ENCODE measurements at places on chromosomes 4 and X.

GRCh38 chrX:13651150-13651549, 1.8 kb upstream of the TCEANC start:
- no peak for DNase-seq

DNA sequence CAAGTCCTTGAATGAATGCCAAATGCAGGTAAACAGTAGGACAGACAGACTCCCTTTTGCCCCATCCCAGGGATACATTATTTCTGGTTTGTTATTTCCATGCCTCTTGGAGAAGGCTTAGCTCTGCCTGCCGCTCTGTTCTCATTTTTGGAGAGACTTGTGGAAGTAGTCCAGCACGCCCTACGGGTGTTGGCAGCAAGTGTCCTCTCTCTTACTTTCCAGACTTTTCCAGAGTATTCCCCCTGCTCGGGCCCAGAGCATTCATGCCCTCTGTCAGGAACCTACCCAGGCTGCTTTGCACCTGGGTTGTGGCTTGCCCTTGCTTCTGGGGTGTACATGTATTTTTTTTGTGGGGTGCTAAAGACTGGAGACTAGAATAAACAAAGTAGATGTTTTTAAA, 15.3 kb downstream of the SLC34A2 start:
- DNase-seq: no peak

DNA sequence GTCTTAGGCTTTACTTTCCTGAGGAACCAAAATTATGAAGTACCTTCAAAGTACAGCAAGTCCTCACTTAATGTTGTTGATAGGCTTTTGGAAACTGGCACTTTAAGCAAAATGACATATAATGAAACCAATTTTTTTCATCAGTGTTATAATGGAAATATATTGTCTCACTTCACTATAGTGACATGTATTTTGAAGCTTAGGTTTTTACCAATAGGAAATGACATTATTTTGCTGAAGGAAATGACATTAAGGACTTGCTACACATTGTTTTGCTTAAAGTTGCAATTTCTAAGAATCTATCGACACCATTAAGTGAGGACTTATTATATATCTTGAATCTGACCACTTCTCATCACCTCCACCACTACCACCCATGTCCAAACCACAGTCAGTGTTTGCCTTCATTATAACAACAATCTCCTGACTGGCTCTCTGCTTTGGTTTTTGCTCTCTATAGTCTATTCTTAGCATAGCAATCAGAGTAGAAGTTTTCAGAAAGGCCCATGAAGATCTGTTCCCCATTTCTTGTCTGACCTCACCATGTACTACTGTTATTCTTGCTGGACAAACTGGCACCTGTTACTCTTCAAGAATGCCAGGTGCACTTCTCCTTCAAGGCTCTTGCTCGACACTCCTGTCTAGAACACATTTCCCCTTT, 311.2 kb downstream of the BMPR1B start:
- no peak for DNase-seq

- DNase-seq: no peak
Measured at GRCh38 chr4:96952610-96953009, 1112.7 kb downstream of the PDHA2 start.

GRCh38 chrX:143854006-143854405, 29.9 kb upstream of the UBE2NL start:
- DNase-seq: no peak

GRCh38 chrX:48591255-48591791, 6.0 kb upstream of the WDR13 start:
- no peak for DNase-seq

- DNase-seq: no peak
Measured at GRCh38 chr4:47551682-47552081, 66.6 kb downstream of the ATP10D start.

- DNase-seq: no peak
Measured at GRCh38 chr4:143215873-143216272, 31.2 kb downstream of the USP38 start.

DNA sequence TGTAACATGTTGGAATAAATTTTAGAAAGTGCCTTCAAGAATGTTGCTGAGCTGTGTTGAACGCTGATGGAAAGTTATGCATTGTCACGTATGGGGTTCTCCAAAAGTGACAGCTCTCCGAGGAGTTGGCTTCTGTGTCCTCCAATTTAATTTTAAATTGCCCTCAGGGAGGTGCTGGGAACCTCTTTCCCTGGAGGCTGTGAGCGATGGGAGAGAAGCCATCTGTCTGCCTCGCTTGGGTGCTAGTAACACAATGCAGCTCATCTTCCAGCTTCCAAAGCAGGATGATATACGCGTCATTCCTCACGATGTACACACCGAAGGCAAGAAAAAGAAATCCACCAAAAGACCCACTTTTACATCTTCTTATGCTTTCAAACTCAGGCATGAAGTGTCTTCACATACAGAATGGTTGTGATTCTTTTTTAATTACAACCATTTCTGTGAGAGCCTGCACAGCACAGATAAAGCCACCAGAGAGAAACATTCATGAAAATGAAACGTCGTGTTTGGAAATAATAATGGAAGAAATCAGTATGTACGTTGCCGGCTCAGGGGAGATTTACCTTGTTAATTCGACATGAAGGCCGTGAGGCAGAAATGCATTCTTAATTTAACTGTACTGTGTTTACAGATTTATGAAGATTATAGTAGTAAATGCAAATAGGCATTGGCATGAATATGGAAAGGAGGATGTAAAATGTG, 218.9 kb downstream of the ASMT start:
- DNase-seq: no peak

GRCh38 chr4:156896527-156896926, 75.1 kb downstream of the PDGFC start:
- DNase-seq: no peak

DNA sequence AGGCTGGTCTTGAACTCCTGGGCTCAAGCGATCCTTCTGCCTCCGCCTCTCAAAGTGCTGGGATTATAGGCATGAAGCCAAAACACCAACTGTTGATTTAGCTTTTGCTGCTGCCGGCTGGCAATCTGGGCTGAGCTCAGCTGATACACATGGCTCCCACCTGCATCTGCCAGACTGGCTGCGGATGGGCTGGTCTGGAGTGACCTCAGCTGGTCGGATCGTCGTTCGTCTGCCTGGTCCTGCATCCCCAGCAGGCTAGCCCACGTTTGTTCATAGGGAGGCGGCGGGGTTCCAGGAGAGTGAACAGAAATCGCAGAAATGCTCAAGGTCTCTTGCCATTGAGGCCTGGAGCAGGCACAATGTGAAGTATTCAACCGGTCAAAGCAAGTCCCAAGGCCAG, 74.4 kb upstream of the DDX3X start:
- no peak for DNase-seq

- DNase-seq: no peak
Measured at GRCh38 chr4:129474698-129475097, 378.7 kb downstream of the C4orf33 start.

DNA sequence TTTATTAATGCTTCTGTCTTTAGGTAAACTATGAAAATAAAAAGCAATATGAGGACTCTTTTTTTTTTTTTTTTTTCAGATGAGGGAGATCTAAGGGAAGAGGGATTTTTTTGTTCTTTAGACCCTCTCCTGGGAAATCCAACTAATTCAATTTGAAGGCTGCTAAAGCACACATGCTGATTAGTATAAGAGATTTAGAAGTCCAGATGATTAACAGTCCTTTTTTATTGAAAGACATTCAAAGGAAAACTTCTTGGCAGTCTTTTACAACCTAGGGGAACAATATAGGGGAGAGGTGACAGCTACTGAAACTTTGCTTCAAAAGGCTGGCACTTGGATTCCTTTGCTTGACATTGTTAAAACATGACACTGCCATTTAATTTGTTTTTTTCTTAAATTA, 602.5 kb downstream of the RAPGEF2 start:
- DNase-seq: no peak

- DNase-seq: peak; percentile 49
Measured at GRCh38 chrX:119503484-119503861, 35.2 kb downstream of the SLC25A5 start.

- DNase-seq: no peak
Measured at GRCh38 chr4:118910221-118910620, 21.6 kb downstream of the SYNPO2 start.

DNA sequence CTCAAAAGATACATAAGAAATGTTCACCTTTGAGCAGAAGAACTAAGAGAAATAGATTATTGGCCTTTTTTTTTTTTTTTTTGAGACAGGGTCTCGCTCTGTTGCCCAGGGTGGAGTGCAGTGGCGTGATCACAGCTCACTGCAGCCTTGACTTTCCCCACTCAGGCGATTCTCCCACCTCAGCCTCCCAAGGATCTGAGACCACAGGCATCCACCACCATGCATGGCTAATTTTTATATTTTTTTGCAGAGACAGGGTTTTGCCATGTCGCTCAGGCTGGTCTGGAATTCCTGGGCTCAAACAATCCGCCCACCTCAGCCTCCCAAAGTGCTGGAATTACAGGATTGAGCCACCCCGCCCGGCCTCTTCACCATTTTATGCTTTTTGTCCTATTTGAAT, 2.9 kb upstream of the TLR6 start:
- no peak for DNase-seq

GRCh38 chrX:113726009-113726408, 857.9 kb upstream of the HTR2C start:
- DNase-seq: no peak

DNA sequence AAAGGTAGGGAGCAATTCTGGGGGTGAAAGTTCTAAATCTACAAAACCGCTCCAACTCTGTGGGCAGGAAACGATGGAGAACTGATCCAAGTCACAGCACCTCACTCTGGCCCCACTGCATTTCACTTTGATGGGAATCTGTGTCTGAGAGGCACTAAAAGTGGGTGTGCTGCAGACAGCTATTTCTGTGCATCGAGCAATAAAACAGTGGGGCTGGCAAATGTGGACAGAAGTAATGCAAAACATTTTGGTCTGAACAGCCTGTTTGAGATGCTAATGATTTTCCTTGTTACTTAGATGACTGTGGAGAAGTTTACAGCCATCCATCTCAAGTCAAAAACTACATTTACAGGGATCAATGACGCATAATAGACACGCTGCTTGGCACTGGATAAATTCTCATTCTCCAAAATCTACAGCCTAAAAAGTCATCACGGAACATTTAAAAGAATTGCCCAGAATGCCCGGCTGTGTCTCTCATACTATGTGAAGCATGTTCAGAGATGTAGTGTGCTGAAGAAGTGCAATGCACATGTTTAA, 1671.6 kb upstream of the TENM3 start:
- no peak for DNase-seq

GRCh38 chrX:134484039-134484438, 24.1 kb downstream of the HPRT1 start:
- DNase-seq: no peak

- DNase-seq: no peak
Measured at GRCh38 chr4:74044677-74045076, 6.2 kb upstream of the CXCL3 start.

GRCh38 chrX:153501530-153501929, 6.8 kb downstream of the BGN start:
- no peak for DNase-seq

DNA sequence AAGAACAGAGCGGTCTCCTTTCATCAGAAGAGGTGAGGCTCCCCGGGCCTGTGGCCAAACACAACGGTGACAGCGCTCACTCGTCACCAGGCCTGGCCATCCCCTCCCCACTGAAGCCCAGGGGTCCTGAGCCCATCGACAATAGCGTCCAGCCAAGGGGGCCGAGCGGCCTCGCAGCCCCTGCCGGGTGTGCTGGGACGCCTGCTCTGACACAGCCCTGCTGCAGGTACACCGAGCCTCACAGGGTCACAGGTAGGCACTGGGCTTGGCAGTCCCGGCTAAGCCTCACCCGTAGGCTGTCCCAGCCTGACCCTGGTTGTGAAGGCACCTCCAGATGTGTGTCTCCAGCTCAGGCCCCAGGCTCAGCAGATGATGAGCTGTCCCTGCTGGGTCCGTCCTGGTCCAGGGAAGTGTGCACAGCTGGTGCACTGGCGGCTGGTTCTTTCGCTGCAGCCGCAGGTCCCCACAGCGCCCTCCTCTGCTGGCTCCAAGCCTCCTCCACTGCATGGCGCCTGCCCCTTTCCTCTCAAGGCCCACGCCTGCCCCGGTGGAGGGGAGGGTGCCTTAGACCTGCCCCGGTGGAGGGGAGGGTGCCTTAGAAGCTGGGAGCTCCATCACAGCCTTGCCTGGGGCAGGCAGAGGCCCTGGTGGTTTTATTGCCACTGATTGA, 21.5 kb downstream of the UVSSA start:
- DNase-seq: no peak

- DNase-seq: no peak
Measured at GRCh38 chr4:52248820-52249219, 197.7 kb downstream of the SPATA18 start.

GRCh38 chr4:44425614-44426208, 22.9 kb downstream of the KCTD8 start:
- DNase-seq: no peak

DNA sequence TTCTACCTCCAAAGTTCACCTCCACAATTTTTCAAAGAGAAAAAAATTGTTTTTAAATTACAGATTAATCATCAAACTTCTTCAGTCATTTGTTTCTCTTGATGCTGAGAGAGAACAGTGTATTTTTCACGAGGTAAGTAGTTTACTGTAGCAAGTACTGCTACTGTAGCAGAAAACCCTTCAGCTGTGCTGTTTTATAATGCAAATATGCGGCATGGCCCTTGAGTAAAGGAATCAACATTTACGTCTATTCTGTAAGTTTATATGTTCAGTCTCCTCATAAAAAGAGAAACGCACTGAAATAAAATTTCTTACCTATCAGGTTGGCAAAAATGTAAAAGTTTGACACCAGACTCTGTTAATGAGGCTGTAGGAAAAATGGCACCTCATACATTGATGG, 399.0 kb downstream of the NKX6-1 start:
- no peak for DNase-seq

- no peak for DNase-seq
Measured at GRCh38 chrX:79140731-79141130, 3.8 kb upstream of the GPR174 start.

GRCh38 chr4:144699565-144699964, 53.6 kb downstream of the HHIP start:
- DNase-seq: no peak

GRCh38 chr4:5398056-5398455, 310.3 kb downstream of the EVC2 start:
- no peak for DNase-seq

GRCh38 chrX:9182041-9182440, 148.1 kb upstream of the FAM9B start:
- DNase-seq: no peak
